ENCODE measurements at places on chromosomes 12 and 14.

- no peak for DNase-seq
These were observed 1.4 kb downstream of the RIN3 start for GRCh38 chr14:92514844-92515514.

DNA sequence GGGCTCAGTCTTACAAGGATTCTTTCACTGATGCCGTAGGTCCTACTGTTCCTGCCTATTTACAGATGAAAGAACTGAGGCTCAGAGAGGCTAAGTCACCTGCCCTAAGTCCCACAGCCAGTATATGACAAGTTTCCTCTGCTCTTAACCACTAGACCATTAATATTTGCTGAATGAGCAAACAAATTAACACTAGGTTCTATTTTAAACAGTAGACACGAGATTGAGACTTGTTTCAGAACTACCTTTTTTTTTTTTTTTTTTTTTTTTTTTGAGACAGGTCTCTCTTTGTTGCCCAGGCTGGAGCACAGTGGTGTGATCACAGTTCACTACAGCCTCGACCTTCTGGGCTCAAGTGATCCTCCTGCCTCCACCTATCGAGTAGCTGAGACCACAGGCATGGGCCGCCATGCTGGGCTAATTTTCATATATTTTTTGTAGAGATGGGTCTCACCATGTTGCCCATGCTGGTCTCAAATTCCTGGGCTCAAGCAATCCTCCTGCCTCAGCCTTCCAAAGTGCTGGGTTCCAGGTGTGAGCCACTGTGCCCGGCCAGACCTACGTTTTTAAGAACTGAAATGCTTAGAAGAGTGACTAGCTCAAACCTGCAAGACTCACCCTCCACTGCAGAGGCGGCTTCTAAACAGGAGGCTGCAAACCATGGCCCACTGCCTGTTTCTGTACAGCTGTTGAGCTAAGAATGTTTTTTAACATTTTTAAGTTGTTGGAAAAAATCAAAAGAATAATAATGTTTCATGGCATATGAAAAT lies 12.9 kb downstream of the SYNE3 start:
- no peak for DNase-seq

DNA sequence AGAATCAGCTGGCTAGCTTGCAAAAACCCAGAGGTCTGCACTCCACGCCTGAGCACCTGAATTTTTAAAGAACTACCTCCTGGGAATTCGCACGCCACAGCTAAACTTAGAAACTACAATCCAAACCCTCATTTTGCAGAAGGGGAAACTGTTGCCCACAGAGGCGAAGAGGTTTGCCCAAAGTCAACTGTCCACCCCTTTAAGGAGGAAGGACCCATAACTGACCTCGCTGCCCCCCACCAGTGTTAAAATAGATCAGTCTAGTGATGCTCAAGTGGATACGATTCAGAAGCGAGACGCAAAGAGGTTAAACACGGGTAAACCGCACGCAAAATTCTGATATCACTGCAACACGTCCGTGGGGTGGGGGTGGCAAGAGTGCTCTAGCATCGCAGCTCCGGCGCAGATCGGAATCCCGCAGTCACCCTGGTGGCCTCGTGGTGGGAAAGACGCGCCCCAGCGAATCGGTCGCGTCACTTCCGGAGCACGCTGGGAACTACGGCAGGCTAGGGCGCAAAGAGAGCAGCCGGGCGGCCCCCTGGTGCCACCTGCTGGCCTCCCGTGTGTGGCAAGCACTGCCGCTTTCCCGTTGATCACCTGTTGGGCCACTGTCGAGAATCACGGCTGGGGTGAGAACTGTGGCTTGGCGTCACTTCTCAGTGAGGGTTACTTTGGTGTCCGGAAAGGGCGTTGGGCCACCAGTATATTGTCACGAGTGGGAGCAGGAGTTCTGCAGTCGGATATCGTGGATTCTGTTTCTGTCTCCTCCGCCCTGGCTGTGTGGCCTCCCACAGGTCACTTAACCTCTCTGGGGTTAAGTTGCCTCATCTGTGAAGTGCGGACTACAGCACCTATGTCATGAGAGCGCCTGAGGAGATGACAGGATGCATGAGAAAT lies at the start of gene ALKBH2:
ALKBH2 (minus strand) TSS at position 451 of the 897 bp plus-strand sequence. CDS start 686 bp downstream, outside the sequence.
- DNase-seq: peak; percentile 92

DNA sequence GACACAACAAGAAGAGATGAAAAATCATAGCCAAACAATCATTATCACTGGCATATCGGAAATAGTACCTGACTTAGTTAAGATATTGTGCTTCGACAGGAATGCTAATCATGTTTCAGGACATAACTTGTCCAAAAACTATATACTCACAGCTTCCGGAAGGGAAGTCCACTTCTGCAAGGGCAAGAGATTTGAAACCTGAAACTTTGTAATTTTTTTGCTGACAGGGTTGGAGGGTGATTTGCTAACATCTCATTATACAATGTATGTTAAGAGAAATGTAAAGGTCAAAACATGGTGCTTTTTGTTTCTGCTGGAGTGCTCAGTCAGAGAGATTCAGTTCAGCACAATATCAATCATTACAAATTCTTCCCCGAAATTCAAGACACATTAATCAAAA lies 200.3 kb downstream of the CNTN1 start:
- DNase-seq: no peak

- peak; percentile 48 for DNase-seq
These were observed 154.0 kb upstream of the NUDT4 start for GRCh38 chr12:93223440-93224426.

GRCh38 chr12:2624543-2625288 lies 170.1 kb upstream of the FKBP4 start:
- no peak for DNase-seq
